ENCODE measurements at places on chromosomes 2 and 18. TPM values are rescaled to one million over a fixed set of nuclear protein-coding genes. Genes with fewer than 3 reads are reported as not detected.

Gene TMEM247
- not detected for polyA plus RNA-seq

Gene INSIG2
- polyA plus RNA-seq: 19.2 TPM

Gene ADGRF3
- polyA plus RNA-seq: 3.9 TPM

DNA sequence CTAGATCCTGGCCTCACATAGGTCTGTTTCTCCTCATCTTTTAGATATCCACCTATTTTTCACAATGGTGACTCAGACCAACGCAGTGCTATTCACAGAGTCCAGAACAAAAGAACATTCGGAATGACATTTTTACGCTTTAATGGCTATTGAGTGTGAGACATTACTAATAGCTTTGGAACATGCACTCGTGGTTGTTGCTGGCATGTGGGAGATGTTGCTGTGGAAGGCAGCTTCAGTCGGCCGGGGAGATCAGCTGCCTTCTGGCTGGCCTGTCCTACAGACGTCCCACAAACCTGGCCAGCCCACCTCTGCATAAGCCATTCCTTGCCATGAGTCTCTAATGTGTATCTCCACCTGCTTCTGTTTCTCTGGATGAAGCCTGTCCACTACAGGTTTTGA lies 3.4 kb downstream of the MBP start:
- no peak overlapping the region for H3K4me3 ChIP-seq
- DNase-seq: no peak
- H3K36me3 ChIP-seq: no peaks in the 10 kb centered on the region
- peak overlapping the region; percentile 27 for H3K27ac ChIP-seq
- H3K4me1 ChIP-seq: peaks cover 7% of the 10 kb centered on the region

DNA sequence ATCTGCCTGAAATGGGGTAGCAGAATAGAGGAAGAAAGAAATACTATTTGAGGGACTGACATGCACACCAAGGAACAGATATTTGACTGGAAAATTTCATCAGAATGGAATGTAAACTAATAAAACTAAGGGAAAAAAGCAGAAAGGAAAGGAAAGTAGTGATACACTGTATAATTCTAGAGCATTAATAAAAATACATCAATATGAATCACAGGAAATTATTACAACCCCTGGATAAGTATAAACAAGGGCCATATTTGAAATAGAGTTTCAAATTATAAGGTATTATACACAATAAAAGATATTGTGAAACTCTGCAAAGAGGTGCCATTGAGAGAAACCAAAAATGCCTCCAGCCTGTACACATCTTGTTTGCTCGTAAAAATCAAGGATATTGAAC lies 149.6 kb downstream of the ICOS start:
- no peak overlapping the region for H3K4me3 ChIP-seq
- H3K27me3 ChIP-seq: no peaks in the 10 kb centered on the region
- DNase-seq: no peak
- no peak overlapping the region for H3K27ac ChIP-seq

DNA sequence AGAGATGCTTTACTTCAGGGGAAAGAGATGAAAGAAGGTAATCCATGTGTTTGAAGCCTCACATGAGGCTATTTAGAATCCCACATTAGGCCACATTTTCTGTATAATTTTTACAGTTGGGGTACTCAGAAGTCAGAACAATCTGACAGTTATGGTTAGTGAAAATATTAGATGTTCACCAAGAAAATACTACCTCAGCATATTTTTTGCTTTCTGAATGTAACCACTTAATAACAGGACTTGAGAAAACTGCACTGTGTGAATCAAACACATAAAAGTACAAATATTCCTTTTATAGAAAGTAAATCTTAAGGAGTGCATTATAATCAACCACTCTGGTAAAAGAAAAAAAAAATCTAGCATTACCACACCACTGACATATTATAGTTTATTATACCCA lies 169.3 kb downstream of the SATB2 start:
- no peaks in the 10 kb centered on the region for H3K27me3 ChIP-seq
- no peak for DNase-seq

DNA sequence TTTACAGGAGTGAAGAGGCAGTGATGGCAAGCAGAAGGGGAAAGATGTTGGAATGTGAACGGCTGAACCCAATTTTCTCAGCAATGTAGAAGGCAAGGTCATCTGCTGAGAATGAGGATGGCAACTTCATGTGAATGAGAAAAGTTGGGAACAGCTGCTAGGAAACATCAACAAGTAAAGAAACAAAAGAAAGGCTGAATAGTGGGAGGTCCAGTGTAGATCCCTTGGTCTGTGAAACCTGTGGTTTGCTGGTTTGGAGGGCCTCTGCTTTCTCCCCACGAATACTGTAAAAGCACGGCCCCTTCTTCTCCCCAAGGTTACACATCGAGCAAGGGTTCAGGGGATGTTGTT lies 27.4 kb downstream of the MARCHF4 start:
- H3K4me3 ChIP-seq: no peak overlapping the region
- no peaks in the 10 kb centered on the region for H3K36me3 ChIP-seq
- H3K27me3 ChIP-seq: no peaks in the 10 kb centered on the region
- no peak for DNase-seq

- no peak overlapping the region for H3K27ac ChIP-seq
- no peaks in the 10 kb centered on the region for H3K4me1 ChIP-seq
- no peaks in the 10 kb centered on the region for H3K36me3 ChIP-seq
- DNase-seq: no peak
- no peak overlapping the region for H3K4me3 ChIP-seq
These were observed 26.1 kb upstream of the PPP1R1C start for GRCh38 chr2:181959508-181959907.

DNA sequence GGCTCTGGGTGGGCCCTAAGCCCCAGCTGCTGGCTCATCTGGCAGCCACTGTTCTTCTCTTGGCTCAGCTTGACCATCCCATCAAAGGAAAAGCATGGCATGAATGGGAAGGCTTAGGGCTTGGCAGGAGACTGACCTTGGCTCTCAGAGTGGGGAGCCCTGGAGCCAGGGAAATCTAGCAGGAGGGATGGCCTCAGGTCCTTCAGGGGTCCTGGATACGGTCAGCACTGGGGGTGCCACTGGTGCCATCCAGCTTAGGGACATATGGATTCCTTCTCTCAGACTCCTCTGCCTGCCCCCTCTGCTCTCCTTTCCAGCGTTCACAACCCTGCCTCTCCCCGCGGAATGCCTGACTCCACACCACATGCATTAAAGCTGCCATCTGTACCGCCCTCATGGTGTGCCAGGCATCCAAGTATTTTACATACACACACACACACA lies 165.5 kb upstream of the HAAO start:
- H3K36me3 ChIP-seq: no peaks in the 10 kb centered on the region
- DNase-seq: no peak
- peaks cover 25% of the 10 kb centered on the region for H3K4me1 ChIP-seq
- H3K27me3 ChIP-seq: no peaks in the 10 kb centered on the region
- H3K4me3 ChIP-seq: no peak overlapping the region
- no peak overlapping the region for H3K27ac ChIP-seq

- H3K27ac ChIP-seq: peak overlapping the region; percentile 73
- peaks cover 15% of the 10 kb centered on the region for H3K4me1 ChIP-seq
- no peak for DNase-seq
- no peaks in the 10 kb centered on the region for H3K27me3 ChIP-seq
These were observed 83.5 kb upstream of the HAAO start for GRCh38 chr2:42875880-42876279.

GRCh38 chr2:3959372-3959771 lies 256.0 kb downstream of the DCDC2C start:
- no peaks in the 10 kb centered on the region for H3K4me1 ChIP-seq
- H3K27me3 ChIP-seq: no peaks in the 10 kb centered on the region
- H3K36me3 ChIP-seq: no peaks in the 10 kb centered on the region
- DNase-seq: peak; percentile 73
- H3K4me3 ChIP-seq: no peak overlapping the region
